Activated CD4-positive, CD25-positive, alpha-beta regulatory T cell (primary cell): ENCODE measurements at places on chromosomes 1 and 21.

- DNase-seq: no peak
These were observed 65.9 kb downstream of the TM2D1 start for GRCh38 chr1:61659061-61659460.

DNA sequence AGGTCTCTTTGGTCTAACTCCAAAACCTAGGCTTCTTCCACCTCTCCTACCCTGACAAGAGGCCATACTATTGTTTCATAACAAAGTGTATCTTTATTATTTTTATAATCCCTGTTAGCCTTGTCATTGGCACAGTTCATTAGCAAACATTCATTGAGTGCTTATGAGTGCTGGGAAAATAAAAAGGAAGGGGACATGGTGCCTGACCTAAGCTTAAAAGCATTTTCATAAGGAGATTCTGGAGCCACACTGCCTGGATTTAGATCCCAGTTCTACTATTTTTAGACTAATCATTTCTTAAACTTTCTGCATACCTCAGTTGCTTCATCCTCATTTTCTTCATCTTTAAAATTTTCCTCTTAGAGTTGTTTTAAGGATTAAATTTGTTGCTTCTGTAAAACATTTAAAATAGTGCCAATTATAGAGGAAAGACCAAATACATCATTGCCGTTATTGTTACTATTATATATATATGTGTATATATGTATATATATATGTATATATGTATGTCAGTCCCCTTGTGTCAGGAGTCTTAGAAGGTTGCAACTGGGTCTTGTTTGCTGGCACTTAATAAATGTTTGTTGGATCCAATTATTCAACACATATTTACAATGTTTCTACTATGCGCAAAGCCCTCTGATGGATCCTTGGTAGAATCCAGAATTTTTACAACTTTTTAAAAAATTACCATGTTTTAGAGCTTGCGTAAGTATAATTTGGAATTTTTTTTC, 250.9 kb upstream of the SGIP1 start:
- no peak for DNase-seq

DNA sequence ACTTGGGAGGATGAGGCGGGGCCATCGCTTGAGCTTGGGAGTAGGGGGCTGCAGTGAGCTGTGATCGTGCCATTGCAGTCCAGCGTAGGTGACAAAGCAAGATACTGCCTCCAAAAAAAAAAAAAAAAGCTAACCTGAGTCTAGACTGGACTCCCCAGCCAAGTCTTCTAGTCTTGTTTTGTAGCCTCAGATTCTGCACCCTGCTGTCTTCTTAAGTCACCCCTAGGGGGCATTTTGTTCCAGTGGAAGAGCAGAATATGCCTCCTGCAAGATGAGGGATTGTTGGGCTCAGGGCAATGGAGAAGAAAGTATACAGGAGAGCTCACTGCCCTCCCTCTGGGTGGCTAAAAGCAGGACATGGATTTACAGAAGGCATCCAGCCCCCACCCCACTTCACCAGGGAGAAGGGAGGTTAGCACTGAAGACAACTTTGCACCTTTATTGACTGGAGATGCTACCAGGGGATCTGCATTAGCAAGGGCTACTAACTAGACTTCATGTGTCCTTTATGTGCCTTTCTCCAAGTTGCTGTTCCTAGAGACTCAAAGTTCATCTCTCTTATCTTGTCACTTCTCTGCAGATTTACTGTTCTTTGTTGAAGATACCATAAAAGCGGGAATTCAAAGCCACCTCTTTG, 15.3 kb upstream of the RNF187 start:
- DNase-seq: no peak

- no peak for DNase-seq
These were observed 1.3 kb upstream of the CC2D1B start for GRCh38 chr1:52367272-52367671.
